MV-4-11 (cell line): ENCODE measurements at places on chromosomes 2 and 18.

GRCh38 chr2:80519699-80520291 is 215.2 kb upstream of the LRRTM1 start:
- DNase-seq = no peak

DNA sequence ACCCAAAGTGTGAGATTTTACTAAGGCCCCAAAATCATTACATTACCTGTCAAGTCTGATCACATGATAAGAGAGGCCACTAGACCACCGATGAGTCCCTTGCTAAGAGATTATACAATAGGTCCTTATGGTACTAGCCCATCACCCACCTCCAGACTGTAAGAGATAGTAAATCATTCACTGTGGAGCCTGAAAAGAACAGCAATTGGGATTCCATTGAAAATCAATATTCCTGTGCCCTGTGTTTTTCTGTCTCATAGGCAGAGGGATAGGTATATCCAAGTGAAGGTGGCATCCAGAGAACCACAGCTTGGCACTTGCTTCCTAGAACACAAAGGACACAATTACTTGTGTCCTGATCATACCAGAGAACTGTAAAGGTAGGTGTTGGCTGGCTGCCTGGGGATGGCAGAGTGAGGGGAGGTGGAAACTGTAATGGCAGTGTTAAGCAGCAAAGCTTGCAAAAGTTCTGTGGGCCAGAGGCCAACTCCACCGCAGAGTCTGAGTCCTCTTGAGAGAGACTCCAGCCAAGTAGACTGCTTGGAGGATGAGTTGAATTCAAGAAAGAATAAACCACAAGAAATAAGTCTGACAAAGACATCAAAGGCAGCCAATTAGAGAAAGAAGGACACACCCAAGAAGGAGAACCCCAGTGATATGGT is 102.0 kb upstream of the PIEZO2 start:
- peak; percentile 36 for DNase-seq

GRCh38 chr2:135826544-135826943 is 10.4 kb downstream of the LCT start:
- no peak for DNase-seq

DNA sequence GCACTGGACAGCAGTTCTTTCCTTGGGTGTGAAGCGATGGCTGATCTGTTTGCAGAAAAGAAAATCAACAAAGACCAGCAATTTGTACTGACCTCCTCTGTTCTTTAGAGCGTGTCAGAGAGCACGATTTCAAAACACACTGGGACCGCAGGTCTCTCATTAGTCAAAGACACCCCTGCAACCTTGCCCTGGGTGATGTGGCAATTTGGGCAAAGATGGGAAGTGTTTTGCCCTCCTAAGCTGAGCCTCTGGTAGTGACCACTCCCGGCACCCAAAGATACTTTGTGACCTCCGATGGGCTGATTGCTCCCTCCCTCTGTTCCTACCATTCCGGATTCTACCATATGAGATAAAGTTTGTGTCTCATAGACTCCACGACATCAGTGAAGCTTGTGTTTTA is 18.2 kb upstream of the CLIP4 start:
- no peak for DNase-seq

- DNase-seq = no peak
These were observed 196.4 kb downstream of the ARL4C start for GRCh38 chr2:234300391-234300925.

DNA sequence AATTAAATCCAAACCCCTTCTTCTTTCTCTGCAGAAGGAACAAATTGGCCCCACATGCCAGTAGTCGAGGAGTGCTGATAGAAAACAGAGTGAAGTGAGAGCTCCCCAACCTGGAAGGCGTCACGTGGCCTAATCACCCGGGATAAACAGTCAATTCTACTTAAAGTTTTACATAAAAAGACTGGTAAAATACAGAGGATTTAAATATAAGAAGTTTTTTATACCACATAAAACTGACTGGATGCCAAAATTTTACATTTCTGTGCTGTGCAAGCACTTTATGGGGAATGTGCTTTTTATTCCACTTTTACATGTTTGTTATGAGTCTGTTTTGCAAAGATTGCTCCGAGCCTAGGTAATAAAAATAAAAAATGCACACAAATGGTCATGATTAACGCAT is 1586.8 kb upstream of the ACVR2A start:
- no peak for DNase-seq

GRCh38 chr2:71531522-71532047 is 78.2 kb downstream of the DYSF start:
- DNase-seq = no peak

DNA sequence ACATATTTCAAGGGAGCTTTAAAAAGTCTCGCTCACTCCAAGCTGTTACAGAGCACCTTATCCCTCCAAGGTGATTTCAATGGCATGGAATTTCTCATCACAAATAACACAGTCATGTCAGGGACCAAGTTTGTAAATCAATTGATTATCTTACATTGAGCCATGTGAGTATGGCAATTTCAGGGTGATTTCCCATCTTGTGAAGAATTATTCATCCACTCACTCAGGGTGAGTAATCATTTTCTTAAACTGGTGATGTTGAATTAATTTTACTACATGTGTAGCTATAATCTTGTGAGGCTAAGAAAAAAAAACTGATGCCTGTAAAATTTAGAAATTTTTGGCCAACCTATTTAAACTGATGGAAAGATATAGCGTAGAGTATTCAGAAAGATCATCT is 3.3 kb upstream of the ABCA12 start:
- DNase-seq = no peak

- DNase-seq = no peak
These were observed 5.0 kb downstream of the TANK start for GRCh38 chr2:161165266-161165665.

DNA sequence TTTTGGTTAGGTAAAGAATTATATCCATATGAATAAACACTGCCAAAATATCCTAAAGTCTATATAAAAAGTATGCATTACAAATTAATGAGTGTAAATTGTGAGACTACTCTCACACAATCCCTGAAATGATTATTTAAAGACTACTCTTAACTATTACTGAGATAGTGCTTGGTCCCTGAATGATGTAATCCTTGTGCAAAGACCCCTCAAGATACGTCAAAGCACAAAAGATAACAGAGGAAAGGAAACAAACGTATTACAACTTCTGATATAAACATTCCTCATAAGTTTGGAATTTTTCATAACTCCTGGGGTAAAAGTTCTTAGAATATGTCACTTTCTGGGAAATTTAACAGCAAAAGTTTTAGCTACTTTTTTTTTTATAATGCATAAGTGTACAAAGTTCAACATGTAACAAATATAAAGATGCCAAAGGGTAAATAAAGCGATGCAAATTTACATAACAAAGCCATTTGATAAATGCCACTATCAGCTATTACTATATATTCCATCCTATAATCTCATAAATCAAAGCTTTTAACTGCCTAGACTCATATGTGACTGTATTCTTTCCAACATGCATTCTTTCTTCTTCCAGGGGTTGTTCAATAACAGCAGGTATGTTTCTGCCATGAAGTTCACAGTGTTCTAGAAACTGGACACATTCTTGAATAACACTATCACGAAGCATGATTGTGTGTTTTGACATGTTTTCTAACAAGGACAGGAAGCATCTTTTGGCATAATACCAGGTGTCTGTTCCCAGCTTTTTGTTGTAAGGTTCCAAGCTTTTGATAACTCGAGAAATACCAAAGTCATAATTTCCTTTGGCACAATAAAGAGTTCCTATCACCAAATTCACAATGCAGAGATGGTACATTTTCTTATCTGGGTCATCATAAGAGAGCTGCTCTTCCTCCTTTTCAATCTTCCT is 158.0 kb downstream of the AGPS start:
- DNase-seq = no peak

DNA sequence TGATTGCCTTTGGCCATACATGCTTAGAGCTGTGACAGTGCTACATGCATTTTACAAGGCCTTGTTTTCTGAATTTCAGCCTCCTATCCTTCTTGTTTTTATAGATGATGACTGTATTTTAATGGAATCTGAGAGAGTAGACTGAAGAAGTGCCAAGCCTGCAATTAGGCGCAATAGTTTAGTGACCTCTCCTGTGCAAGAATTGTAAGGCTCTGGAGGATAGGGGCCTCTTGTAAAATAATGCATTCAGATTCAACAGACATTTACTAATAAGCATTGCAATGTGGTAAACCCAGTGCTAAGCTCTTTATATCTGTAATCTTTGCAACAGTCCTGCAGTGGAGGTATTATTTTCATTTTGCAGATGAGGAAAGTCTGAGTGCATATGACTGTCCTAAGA is 105.5 kb downstream of the TDRD15 start:
- no peak for DNase-seq

GRCh38 chr2:105183555-105184323 is 57.8 kb upstream of the GPR45 start:
- peak; percentile 8 for DNase-seq

DNA sequence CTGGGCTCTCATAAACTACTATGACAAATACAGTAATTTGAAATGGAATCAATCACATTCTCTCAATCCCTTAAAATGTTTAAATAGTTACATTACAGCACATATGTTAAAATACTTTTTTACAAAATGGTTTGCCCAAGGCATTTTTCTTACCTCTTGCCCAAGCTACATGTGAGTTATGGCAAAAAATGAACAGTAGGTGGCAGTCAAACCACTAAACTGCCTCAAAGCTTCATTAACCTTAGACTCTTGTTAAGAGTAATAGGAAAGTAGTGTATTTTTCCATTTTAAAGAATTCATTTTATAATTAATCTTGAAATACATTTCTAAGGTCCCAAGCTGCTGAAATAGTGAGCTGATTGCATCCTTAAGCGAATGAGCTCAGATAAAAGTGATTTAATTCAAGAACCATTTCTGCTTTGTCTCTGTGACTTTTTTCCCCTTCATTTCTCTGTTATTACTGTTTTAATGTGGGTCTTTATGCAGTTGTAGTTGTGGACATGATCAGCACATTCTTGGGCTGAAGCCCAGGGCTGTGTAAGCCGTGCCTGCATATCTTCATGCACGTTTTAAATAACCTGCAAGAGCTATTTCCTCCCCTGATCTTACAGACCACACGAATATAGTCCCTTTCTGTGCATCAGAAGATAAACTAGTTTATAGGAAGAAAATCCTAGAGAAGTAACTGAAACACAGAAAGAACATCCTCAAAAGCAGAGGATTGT is 311.8 kb downstream of the LNPK start:
- peak; percentile 54 for DNase-seq

GRCh38 chr2:120393456-120393855 is 47.5 kb downstream of the INHBB start:
- DNase-seq = no peak

GRCh38 chr2:7523481-7524120 is 606.4 kb downstream of the RNF144A start:
- no peak for DNase-seq

DNA sequence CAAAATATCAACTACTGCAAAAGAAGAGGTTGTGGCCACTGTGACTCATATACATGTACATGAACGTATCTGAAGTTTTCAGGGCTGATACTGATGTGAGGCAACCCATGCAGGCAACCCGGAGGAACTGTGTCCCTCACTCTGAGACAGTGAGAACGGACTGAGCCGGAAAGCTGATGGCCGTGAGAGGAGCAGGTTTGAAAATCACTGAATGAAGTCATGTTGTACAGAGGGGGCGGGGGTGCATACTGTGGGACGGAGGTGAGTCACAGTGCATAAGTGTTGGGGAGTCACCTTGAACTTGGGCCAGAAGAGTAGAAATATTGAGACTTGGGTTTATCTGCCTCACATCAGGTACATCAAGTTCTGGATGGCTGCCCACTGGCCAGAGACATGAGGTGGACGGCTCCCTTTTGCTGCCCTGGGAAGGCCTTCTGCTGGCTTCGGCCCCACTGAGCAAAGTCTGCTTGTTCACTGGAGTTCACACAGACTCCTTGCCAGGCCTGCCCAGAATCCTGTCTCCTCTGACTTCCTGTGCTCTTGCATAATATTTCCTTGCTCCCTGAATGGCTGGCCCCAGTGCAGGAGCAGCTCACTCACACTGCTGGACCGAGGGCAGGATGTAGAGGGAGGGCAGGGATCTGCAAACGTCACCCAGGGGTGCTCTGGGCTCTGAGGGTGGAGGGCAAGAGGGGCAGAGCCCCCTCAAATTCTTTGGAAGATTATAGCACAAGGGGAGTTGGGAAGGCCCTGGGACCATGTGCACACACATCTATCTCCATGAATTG is 18.1 kb downstream of the EPAS1 start:
- peak; percentile 32 for DNase-seq

DNA sequence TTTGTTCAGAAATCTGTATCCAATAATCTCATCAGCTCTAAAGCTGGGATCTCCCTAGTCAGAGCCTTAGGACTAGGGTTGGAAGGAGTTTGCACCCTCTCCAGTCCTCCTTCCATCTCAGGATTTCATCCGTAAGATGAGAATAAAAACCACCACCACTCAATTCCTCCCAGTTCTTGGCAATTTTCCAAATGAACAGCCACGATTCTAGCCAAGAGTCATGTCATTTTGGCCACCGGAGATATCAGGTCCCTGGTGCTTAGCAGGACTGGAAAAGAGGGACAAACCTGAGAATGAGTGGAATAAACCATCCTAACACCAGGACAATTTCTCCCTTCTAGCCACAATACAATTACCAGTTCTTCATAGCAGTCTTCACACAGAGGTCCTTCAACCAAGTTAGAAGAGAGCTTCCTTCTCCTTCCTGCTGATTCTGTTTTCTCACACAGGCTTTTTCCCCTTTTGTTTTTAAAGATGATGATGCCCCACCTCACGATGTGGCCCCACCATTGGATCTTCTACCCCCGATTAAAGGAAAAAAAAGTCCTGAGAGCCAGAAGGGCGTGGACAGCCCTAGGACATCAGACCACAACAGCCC is 36.2 kb downstream of the KIAA2012 start:
- DNase-seq = no peak

DNA sequence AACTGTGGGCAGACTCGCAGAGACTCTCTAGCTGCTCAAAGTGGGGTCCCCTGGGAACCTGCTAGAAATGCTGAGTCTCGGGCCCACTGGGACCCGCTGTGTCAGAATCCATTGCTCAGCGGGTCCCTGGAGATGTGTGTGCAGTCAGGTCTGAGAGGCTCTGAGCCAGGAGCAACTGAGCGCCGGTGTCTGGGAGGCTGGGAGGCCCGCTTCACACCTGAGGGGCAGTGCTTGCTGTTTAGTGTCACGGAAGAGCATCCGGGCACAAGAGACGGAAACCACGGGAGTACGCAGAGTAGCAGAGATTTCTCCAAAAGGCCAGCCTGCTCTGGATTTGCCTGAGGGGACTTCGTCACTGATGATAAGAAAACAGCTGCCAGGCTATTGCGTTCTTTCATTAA is 70.1 kb downstream of the EDAR start:
- no peak for DNase-seq

GRCh38 chr2:204187229-204188083 is 250.9 kb downstream of the ICOS start:
- no peak for DNase-seq

- DNase-seq = no peak
These were observed 802.6 kb upstream of the CHAC2 start for GRCh38 chr2:52964916-52965530.

DNA sequence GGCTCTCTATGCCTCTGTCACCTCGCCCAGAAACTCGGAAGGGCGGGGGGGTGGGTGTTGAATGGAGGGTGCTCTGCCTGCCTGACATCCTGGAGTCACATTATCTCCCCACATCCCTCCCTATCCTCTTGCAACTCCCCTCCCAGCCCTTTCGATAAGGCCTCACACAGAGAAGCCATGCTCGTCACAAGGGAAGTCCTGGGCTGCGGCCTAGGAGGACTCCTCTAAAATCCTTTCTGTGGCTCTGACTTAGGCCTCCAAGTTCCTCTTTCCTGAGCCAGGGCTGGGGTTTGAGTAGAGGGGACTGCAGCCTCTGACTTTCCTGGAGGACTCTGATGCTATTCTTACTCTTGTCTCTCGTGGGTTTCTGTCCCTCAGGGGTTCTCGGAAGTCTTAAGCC is 75.0 kb upstream of the PKDCC start:
- DNase-seq = peak; percentile 92
